Caco-2 (cell line): ENCODE measurements at places on chromosomes 6 and 20.

- no peak for DNase-seq
These were observed 74.5 kb upstream of the FRMD1 start for GRCh38 chr6:168153553-168153952.

DNA sequence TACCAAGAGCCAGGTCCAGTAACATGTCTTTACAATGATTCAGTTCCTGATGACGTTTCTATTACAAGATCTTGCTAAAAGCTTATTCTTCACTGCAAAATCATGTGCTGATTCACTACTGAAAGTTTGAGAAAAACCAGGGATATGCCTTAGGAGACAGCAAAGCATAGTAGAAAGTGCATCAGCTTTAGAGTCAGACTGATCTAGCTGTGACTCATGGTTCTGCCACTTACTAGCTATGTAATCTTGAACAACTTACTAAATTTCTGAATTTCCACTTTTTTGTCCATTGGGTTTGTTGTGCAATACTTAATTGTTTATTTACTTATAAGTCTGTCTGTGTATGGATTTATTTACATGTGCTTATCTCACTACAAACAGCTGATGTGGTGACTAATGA, 198.5 kb upstream of the RSPO3 start:
- DNase-seq = no peak

DNA sequence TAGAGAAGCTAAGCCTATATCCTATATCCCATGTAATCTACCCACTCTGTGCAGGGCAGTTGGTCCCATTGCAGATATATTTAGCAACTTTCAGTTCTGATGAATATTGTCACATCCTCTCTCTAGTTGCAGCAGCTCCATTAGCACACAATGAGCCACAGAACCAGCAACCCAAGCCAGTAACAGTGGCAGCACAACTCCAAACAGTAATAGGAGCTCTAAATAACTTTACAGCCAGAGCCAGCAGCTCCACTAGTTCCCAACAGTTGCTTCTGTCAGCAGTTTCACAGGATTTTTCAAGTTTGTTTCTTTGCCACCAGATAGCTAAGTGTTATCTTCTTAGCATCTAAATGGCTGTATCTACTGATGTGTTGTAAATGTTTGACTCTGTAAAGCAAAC, 490.8 kb downstream of the HTR1B start:
- no peak for DNase-seq

DNA sequence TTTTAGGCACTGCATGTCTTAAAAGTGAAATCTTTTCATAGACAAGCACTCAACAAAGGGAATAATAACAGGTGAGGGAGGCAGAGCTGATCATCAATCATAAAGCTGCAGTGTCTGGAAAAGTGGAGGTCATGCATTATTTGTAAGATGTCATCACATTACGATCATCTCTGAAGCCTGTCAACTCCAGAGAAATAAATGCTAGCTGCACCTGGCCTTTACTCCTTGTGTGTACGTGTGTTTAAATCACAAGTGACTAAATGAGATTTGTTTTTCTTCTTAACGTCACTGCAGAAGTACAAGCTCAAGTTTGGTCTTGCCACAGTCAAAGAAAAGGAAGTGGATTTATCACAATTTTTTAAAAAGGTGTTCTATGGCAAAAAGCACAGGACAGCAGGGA, 275.5 kb upstream of the SGK1 start:
- no peak for DNase-seq

DNA sequence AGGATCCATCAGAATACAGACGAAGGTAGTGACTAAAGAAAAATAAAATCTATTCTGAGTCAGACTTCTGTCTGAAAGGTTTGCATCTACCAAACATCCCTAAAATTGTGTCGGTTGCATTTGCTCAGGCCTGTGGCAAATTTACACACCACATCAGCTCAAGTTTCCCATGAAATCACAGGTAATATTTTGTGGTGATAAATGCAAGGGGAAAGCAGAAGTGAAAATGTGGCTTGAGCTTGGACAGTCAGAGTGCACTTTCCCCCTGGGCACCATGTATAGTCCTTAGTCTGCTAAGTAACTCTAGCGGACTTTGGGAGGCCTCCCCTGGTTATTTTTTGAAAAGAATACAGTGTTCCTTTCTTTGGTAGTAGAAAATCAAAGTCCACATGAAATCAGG, 159.1 kb downstream of the PKHD1 start:
- DNase-seq = no peak

GRCh38 chr6:52020945-52021570, 66.4 kb downstream of the PKHD1 start:
- DNase-seq = no peak

GRCh38 chr6:56752534-56752933, 109.8 kb upstream of the DST start:
- DNase-seq = no peak

GRCh38 chr20:3930265-3931206, 41.3 kb downstream of the PANK2 start:
- no peak for DNase-seq

DNA sequence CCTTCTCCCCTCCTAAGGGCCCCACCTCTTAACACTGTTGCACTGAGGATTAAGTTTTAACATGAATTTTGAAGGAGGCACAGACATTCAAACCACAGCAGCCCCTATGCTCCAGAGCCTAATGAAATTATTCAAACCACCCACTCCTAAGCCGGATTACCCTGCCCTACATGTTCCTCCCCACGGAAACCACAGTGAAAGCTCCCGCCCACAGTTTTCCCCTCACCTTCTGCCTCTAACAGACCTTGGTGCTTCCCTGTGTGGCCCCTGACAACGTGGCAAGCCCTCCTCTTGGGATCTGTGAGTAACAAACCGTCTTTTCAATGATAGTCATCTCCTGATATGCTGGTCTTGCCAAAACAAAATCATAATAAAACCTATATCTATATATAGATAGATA, 74.8 kb downstream of the RIN2 start:
- DNase-seq = no peak

- no peak for DNase-seq
These were observed 28.8 kb downstream of the GCM1 start for GRCh38 chr6:53119772-53120409.

DNA sequence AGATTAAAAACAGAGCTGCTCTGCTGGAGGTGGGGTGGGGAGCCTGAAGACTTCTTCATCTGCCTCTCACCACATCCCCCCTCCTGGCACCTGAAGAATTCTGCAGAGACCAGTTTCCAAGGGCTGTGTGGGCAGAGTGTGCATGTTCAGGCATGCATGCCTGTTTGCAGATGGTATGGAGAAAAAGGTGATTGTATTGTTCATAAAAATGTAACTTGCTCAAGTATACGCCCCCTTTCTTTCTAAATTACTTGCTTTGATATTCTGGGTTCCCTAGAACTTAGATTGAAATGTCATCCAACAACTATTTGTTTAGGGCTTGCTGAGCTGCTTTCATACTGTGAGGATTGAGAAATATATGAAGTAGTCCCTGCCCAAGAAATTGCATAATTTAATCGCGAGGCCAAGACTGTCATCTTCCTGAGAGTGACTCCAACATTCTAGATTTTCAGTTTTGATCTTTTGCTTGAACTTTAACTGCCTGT, 83.6 kb downstream of the LCA5 start:
- peak; percentile 36 for DNase-seq

GRCh38 chr6:91340896-91341395, 754.1 kb upstream of the MAP3K7 start:
- no peak for DNase-seq

DNA sequence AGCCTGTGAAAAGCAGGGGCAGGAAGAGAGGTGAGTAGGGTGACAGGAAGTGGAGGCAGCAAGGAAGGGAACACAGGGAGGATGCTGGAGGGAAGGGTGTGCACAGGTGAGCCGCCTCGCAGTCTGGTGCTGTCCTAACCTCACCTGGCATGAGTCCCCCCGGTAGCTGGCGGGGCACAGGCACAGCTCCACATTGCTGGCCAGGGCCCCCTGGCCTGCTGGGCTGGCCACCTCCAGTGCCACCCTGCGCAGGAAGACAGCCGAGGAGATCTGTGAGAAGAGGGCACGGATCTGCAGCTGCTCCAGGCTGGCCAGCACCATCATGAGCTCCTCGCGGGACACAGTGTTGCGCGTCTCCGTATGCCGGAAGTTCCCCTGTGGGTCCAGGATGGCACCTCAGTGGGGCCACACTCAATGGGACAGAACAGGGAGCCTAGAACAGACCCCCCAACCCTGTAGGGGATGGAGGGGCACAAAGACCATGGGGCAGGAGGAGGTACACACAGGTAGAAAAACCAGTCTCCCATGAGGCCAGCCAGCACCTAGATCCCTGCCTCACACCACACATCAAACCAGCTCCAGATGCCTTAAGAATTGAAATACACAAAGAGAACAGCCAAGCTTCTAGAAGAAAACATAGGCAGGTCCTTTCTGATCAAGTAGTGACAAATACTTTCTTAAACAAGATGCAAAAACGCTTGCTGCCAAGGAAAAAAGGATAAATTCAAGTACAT, 22.5 kb downstream of the ADRM1 start:
- no peak for DNase-seq

DNA sequence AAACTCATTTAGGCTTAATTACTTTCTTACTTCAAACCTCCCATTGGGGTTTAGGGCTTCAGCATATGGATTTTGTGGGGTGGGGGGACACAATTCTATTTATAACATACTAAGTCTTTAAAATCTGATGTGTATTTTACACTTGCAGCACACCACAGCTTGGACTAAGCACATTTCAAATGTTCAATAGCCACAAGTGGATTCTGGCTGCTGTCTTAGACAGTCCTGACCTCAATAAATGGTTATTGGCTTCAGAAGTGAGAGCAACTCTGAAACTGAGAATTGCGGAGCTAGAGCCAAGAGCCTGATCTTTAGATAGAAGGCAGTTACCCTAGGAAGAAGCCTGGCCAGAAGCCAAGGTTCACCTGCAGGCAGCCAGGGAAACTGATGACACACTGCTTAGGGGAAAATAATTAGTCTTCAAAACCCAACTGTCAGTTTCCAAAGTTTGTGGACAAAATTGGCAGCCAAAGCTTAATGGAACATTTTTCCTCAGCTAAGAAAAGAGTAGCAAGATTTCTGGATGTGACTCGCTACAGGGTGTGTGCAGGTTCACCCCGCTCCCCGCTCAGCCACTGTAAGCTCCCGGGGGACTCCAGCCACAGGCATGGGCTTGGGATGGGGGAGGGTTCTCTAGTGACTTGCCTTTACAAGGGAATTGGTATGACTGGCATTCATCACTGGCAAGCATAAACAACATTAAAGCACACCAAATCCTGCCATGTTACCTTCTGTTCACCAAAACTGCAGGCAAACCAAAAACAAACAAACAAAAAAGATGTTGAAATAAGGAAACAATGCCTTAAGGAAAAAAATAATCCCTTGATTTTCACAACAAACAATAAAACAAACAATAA, 219.8 kb downstream of the TFAP2A start:
- no peak for DNase-seq

GRCh38 chr6:53095270-53095669, 30.1 kb downstream of the FBXO9 start:
- DNase-seq = no peak
